ENCODE measurements at places on chromosomes 7 and 10.

DNA sequence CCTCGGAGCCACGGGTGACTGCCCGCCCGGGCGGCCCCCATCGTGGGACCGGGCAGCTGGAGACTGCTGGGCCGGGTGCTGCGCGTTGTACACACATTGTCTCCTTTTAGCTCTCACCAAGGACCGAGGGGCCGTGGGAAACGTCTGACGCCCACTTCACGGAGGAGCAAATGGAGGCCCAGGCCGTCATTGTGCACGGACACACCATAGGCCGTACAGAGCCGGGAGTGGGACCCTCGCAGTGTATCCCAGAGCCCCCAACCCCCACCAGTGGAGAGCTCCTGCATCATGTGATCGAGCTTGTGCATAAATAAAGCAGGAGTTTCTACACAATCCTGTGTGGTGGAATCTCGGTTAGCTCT, 722 bp downstream of the DENND10 start:
- DNase-seq: no peak

- peak; percentile 29 for DNase-seq
These were observed 45.8 kb downstream of the PRR15 start for GRCh38 chr7:29609162-29610037.

GRCh38 chr10:112637901-112638300, 190.9 kb downstream of the VTI1A start:
- DNase-seq: no peak

GRCh38 chr10:34885898-34886297, 70.8 kb upstream of the PARD3 start:
- DNase-seq: no peak

GRCh38 chr10:101451261-101451660, 97.3 kb downstream of the BTRC start:
- no peak for DNase-seq

DNA sequence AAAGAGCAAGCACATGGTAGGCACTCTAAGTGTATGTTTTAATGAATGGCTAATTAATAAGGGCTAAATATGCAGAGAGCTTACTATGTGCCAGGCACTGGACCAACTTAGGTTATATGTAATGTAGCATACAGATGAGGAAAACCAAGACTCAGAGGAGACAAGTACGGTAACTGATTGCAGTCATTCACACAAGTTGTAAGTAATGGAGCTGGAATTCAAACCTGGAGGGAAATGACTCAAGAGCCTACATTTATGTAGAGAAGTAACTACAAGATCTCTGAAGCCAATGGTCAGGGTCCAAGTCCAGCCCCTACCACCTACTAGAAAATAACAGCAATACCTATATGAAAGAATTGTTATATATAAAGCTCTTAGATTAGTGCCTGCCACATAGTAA, 97.3 kb upstream of the KCNIP2 start:
- DNase-seq: no peak

DNA sequence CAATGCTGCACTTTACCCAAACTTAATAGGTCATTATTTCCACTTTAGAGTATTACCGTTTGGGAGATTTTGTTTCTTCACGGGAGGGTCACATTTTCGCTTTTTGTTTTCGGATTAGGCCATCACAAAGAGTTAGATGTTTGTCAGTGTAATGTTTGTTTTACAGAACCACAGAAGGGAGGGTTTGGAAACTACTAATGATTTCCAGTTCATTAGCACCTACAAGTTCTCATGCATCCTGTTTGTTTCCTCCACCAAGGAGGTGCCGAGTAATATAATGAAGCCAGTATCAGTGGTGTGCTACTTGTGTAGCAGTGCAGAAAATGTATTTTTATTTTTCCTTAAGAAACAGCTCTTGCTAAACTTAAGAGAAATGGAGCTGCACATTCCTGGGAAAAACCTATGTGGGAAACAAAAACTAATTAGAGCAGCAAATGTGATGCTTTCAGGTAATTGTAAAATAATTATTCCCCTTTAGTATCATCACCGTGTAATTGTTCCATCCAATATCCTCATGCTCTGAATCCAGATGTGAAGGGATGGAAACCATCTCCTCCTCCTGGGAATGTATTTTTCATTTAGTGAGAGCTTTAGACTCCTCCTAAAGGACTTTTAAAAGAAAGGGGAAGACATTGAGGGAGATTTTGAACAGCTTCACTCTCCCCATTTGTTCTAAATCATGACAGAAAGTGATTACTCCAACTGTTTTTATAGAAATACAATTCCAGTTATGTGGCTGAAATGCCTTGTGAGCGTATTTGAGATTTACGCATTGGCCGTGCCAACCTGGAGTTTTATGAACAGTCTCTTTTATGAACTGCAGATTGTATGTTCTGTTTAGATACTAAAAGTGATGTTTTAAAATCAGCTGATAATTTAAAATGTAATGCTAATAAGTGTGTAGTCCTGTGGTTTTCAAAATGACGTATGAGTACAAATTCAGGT, 5.6 kb downstream of the CELF2 start:
- DNase-seq: no peak

DNA sequence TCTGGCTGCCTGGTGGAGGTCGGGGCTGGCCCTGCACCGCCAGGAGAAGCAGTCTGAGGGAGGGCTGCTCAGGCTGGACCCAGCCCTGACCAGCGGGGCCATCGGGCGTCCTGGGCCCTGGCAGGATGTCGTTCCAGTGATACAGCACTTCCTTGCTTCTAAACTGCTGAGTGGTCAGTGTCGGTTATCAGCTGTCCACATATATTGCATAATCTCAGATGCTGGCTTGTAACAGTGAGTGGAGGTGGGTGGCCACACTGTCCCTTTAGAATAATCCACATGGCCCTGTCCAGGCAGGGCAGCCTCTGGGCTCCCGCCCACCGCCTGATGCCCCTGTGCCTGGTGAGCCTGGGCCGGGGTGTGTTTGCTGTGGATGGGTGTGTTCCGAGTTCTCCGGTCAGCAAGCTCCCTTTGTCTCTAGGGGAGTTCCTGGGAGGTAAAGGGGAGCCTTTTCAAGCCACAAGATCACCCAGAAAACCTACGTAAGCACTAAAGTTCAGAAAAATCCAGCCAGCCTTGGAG, 86.1 kb downstream of the LHPP start:
- DNase-seq: no peak

DNA sequence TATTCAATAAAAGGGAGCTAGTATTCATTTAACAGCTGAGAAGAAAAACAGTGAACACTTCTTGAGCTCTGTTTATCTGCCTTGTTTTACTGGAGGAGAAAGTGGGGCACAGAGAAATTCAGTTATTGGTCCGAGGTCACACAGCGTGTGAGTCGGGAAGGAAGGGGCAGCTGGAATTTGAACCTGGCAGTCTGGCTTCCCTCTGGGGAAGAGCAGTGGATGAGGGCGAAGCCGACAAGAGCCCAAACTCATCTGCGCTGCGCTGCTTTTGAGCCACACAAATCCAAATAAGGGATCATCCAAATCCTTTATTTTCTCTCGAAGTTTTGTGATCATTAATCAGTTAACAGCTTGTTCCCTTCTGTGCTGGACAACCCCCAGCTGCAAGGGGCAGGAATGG, 23.7 kb upstream of the PFKFB3 start:
- no peak for DNase-seq

GRCh38 chr10:9615189-9615588, 1402.5 kb upstream of the CELF2 start:
- DNase-seq: no peak

DNA sequence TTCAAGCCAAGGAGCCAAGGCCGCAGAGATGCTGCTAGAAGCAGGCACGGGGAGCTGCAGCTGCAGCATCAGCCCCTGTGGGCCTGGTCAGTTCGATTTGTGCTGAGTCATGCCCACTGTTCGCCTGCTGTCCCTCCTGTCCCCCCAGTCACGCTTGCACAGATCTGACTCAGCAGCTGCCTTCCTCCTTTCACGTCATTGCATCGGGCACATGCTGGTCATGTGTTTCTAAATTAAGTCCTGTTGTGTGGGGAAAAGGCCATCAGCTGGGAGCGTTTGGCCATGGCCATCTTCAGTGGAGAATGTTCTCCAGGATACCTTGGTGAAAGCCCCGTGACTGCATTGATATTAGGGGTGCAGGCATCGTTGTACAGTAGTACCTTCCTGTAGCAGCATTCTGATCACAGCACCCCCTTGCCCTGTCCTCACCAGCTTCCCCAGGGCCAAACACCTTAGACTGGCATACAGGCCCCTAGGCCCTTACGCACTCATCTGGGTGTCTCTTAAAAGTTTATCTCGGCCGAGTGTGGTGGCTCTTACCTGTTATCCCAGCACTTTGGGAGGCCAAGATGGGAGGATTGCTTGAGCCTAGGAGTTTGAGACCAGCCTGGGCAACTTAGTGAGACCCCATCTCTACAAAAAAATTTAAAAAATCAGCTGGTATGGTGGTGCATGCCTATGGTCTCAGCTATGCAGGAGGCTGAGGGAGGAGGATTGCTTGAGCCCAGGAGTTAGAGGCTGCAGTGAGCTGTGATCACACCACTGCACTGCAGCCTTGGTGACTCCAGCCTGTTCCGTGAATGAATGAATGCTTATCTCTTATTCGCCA, 23.2 kb downstream of the POR start:
- DNase-seq: no peak

GRCh38 chr10:7665767-7666166, 999 bp downstream of the ITIH5 start:
- DNase-seq: no peak

DNA sequence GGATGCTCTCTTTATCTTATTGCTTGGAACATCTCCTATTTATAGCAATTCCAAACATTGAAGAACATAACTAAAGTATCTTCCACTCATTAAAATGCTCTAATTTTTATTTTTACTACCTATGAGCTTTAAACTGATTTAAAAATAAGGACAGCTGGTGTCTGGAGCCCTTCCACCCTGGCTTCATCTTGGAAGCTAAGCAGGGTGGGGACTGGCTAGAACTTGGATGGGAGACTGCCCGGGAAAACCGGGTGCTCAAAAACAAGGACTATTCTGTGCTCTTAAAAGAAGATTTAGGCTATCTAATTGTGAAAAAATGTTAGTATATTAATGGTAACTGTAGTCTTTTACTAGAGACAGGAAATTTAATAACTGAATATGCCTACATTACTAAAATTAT, 69.2 kb downstream of the ARMC3 start:
- no peak for DNase-seq

DNA sequence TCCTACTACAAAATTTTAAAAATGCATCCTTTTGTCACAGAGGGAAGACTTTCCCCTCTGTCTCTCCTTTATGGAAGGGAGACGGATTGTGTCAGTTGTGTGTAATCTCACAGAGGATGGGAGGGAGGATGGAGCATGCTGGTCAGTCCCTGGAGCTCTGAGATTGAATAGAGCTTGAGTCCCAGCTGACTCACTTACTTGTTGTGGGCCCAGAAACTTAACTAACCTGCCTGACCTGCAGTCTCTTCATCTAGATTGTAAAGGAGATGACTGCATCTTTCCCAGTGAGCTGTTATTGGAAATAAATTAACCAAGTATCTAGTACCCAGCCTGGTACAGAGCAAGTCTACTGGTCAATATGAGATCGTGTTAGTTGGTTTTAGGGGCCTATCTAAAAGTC, 77.9 kb upstream of the ADO start:
- no peak for DNase-seq

GRCh38 chr7:154546946-154547587, 455.9 kb downstream of the PAXIP1 start:
- DNase-seq: no peak

DNA sequence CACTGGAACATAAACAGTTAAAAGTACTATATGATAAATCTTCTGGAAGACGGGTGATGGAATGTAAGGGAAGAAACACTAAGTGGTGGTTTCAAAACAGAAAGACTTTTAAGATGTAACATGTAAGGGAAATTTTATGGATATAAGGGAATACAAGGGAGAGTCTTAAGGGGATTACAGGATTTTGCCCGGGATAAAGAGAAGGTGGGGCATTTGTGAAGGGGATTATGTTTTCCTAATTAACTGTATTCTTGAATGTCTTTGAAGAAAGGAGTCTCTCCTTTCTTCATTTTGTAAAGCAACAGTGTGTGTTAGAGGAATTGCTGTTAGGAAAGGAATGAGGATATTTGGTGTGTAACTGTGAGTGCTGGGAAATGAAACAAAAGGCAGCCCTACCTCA, 745.2 kb downstream of the AUTS2 start:
- DNase-seq: no peak

- no peak for DNase-seq
These were observed 17.7 kb upstream of the SLC35B4 start for GRCh38 chr7:134334408-134334807.

DNA sequence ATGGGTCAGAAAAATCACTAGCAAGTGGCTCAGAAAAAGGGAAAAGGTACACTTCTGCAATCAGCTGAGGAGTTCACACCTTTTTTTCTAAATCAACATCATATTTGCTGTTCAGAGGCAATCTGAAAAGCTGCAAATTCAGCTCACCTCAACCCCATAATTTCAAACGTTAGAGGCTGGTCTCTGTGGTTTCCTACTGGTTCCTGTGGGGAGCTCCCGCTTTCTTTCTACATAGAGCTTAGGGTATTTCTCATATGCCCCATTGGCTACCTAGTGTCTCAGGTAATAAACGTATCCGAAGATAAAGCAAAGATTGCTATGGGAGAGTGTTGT, 5.2 kb upstream of the ZNF22 start:
- no peak for DNase-seq

DNA sequence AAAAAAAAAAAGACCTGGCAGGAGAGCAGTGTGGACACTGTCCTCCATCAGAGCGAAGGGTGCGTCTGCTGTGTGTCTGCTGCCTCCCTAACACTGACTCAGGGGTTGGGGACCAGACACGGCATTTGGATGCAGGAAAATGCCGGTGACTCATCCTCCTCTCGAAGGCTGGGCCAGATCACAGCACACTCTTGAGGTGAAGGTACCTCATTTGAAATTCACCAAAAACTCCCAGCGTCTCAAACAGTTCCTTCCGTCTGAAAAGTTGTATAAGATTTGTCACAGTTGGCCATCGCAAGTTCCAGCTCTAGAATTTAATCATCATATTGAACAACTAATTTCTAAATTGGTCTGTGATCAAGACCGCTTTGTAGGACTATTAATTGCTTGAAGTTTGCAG, 118.1 kb upstream of the LYZL2 start:
- no peak for DNase-seq

- no peak for DNase-seq
These were observed 177.0 kb downstream of the ZNF438 start for GRCh38 chr10:30854656-30855055.

- DNase-seq: no peak
These were observed 133.1 kb downstream of the SVIL start for GRCh38 chr10:29501692-29502091.

GRCh38 chr7:2087744-2088143, 145.0 kb downstream of the MAD1L1 start:
- no peak for DNase-seq

GRCh38 chr10:124532106-124532641, 70.6 kb downstream of the LHPP start:
- no peak for DNase-seq

- no peak for DNase-seq
These were observed 589.1 kb upstream of the GALNT17 start for GRCh38 chr7:70542750-70543376.

Measured in NCI-H187 treated with DMSO at 0.1 percent for 48 hours (cell line).